ENCODE measurements at places on chromosomes 13 and 19.

DNA sequence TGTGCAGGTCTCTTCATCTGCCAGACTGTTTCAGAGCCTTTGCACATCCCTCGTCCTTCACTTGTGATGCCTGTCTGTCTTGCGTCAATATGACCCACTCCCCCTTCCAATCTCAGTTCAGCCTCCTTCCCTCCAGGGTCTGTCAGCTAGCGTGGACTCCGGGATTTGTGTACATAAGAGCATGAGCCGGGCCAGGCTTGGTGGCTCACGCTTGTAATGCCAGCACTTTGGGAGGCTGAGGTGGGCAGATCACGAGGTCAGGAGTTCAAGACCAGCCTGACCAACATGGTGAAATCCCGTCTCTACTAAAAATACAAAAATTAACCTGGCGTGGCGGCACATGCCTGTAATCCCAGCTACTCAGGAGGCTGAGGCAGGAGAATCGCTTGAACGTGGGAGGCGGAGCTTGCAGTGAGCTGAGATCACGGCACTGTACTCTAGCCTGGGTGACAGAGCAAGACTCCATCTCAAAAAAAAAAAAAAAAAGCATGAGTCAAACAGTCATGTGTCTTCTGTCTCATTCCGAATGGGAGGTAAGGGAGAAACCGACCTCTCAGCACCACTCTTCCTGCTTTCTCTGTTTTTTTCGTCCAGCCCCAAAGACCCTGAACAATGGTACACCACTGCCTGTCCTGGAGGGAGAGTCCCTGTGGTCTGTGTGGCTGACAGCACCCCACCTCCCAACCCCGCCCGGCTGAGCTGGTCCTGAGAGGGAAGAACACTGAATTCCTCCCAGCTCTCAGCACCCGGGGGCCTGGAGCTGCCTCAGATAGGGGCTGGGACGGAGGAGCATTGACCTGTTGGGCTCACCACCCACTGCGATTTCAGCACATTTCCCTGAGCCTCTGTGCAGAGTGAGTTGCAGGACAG, 2.4 kb upstream of the SIGLEC9 start:
- no peak for DNase-seq

GRCh38 chr13:75797239-75797638, 161.1 kb downstream of the LMO7 start:
- DNase-seq = no peak

DNA sequence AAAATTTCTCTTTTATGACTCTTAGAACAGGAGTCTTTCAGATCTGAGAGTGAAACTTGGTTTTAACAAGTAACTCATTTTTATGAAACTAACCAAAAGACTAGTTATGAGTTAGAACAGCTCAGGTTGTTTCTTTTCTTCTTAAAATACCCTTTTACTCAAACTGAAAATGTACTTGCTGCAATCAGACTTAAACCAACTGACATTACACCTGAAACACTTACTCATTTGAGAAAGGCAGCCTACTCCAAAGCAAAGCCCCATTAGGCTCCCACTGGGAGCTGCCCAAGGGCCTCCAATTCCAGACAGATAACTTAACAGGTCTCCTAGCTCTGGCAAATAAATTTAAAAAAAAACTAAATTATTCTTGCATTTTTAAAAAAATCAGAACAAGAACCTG, 3.6 kb downstream of the FOXO1 start:
- no peak for DNase-seq

GRCh38 chr19:49802836-49803528, 10.1 kb downstream of the FUZ start:
- DNase-seq = no peak

DNA sequence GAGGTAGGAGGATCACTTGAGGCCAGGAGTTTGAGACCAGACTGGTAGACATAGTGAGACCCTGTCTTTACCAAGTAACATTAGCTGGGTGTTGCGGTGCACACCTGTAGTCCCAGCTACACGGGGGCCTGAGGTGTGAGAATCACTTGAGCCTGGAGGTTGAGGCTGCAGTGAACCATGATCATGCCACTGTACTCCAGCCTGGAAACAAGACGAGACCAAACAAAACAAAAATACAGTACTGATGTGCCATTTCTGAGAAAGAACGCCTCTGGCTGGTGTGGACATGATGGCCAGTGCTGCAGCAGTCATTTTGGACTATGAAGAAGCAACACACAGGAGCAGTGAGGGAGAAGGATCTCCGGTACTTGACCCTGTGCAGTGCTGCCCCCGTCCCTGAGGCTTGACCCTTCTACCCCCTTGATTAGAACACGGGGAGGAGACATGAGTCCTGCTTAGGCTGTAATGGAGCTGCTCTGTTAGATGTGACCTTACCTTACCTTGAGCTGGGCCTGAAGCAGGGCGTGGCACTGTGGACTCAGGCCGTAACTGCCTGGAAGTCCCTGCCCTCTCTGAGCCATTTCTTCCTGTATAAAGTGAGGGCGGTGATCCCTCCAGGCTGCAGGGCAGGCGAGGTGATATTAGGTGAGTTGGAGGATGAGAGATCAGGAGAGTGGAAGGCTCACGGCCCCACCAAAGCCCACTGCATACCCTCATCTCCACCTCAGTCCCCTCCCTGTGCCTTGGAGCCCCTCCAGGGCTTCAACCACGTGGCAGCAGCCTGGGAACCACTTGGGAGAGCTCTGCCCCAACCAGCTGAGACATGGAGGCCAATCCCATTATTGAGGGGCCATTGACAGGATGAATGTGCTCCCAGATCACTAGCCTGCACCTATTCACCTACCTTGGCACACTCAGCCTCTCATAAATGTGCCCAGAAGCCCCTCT, 5.9 kb downstream of the RPL18A start:
- peak; percentile 87 for DNase-seq

- DNase-seq = no peak
Measured at GRCh38 chr13:49063497-49063896, 87.8 kb downstream of the FNDC3A start.

DNA sequence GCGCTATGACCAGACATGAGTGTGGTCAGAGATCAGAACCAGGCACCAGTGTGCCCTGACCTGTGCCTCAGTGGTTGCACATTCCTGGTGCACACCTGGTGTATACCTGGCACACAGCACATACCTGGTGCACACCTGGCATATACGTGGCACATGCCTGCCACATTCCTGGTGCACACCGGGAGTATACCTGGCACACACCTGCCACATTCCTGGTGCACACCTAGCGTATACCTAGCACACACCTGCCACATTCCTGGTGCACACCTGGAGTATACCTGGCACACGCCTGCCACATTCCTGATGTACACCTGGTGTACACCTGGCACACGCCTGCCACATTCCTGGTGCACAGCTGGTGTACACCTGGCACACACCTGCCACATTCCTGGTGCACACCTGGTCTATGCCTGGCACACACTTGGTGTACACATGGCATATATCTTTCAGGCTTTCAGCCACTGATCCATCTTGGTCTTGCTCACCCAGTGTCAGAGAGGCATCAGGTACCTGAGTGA, 61.3 kb upstream of the ADGRL1 start:
- DNase-seq = no peak

DNA sequence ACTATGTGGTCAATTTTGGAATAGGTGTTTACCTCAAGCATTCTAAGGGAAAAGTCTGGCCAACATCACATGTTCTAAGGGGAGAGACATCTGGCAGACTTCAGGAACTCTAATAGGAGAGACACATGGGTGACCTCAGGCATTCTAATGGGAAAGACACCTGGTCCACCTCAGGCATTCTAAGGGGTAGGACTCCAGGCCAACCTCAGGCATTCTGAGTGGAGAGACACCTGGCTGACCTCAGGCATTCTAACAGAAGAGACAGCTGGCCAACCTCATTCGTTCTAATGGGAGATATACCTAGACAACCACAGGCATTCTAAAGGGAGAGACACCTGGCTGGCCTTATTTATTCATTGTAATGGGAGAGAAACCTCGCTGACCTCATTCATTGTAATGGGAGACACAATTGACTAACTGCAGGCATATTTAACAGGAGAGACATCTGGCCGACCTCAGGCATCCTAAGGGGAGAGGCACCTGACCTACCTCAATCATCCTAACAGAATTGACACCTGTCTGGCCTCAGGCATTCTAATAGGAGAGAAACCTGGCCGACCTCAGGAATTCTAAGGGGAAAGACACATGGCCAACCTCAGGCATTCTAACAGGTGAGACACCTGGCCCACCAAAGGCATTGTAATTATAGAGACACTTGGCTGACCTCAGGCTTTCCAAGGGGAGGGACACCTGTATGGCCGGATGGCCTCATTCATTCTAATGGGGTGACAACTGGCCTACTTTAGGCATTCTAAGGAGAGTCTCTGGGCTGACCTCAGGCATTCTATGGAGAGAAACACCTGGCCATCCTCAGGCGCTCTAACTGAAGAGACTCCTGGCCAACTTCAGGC, 1346.8 kb downstream of the UQCRFS1 start:
- no peak for DNase-seq

DNA sequence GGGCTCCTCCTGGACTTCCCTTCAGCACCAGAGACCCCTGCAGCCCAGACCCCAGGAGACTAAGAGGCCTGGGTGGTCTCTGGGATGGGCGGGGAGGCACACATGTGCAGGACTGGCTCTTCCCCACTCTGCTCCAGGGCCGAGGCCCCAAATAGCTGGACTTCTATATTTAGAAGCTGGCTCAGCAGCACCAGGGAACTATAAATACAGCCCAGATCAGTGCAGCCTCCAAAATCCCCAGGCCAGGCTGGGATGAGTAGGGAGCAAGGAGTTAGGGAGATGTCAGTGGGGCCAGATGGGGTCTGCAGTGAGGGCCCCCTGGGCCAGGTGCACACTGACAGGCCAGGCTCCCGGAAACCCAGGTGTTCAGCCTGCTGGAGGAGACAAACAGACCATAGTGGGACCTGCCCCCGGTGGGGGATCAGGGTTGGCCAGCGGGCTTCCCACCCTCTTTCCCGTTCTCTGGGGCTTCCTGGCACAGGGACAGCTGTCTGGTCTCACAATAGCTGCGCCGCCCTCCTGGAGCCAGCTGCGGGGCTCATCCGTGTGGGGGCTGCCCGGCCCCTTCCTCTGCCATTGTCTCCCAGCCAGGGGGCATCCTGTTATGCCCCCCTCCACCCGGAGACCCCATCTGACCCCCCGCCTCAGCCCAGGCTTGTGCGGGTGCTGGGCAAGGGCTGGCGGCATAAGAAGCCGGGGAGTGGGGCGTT, 5.5 kb upstream of the ADGRE5 start:
- DNase-seq = no peak

DNA sequence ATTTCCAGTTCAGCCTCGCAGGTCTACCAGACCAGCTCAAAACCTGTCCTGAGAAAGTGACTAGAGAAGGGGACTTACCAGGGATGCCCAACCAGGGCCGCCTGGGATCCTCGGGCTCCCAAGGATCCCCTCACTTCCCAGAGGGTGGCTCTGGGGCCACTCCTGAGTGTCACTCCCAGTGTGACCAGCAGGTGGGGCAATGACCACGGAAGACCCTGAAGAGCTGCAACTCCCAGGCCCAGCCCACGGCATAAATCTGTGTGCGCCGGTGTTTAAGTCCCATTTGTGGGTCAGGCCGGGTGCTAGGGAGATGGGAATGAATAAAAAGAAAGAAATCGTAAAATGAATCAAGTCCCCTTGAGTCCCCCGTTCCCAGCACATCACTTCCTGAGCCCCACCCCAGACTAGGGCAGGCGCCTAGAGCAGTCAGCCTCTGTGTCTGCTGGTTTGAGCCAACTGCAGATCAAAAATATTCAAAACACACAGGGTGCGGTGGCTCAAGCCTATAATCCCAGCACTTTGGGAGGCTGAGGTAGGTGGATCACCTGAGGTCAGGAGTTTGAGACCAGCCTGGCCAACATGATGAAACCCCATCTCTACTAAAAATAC, 10.7 kb downstream of the PTGIR start:
- DNase-seq = peak; percentile 81

GRCh38 chr19:54387991-54388801, 23.5 kb upstream of the LAIR1 start:
- no peak for DNase-seq

DNA sequence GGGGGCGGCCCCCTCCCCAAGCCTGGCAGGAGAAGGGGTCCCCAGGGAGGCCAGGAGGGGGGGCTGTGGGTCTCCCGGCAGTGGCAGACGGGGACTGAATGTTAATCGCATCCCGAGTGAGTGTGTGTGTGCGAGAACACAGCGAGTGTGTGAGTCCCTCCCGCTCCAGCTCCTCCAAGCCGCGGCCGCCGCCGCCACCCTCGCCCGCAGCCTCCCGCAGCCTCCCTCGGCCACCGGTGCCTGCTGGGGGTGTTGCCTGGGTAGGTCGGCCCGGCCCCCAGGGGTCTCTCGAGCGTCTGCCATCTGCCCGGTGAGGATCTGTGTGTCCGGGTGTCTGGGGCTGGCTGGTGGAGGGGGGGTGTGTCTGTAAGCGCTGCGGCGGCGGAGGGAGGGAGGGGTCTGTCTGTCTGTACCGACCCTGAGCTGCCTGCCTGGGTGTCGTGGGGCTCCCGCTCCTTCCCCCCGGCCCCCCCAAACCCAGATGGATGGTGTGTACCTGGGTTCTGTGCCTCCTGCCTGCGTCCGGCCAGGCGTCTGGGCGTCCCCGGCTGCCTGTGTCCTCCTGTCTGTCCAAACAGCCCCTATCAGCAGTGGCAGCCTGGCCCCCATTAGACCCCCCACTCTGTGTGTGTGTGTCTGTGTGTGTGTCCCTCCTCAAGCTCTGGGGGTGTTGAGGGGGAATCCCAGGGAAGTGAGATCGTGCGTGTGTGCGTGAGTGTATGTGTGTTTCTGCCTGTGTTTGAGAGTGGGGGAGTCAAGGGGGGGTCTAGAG, at the start of gene GRIN2D:
TSS of gene GRIN2D (plus strand) at position 110 of the 772 bp plus-strand sequence. CDS start 4,725 bp downstream, outside the sequence.
- no peak for DNase-seq

- no peak for DNase-seq
Measured at GRCh38 chr19:47589824-47590223, 16.9 kb upstream of the ZNF541 start.

- no peak for DNase-seq
Measured at GRCh38 chr13:19153782-19154450, 27.7 kb downstream of the TUBA3C start.

- no peak for DNase-seq
Measured at GRCh38 chr13:96768524-96768923, 225.8 kb downstream of the OXGR1 start.

GRCh38 chr13:44874176-44874575, 115.1 kb downstream of the NUFIP1 start:
- DNase-seq = no peak

DNA sequence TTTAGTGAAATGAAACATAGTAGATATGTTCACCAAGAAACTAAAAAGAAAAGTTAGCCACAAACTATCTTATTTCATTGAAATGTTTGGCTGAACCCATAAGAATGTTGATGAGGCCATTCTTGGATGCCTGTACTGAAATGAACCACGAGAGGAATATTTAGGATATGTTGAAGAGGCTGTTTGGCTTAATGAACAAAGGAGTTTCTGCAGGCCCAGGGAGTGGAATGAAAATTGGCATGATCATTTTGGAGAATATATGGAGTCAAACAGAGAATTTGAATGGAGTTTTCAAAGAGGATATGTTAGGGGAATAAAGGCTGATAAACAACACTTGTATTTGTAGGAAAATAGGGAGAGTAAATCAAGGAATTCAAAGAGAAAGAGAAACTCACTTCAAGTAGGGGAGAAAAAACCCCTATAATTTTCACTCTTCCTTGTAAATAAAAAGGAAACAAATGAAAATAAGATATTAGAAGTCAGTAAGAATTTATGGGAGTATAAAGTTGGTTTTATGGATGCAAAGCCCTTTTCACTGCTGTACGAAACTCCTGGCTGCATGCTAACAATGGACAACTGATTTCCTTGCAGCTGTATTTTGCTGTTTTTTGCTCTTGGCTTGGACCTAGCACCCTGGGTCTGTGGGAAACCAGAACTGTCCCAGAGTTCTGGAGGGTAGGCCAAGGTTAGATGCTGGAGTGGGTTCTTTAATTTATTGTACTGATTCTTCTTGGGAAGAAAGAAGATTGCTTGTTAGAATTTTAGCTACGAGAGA, 36.5 kb downstream of the KL start:
- DNase-seq = no peak

Measured in mucosa of descending colon (tissue), 3 donors.